ENCODE measurements at places on chromosomes 4 and X. TPM values are rescaled to one million over a fixed set of nuclear protein-coding genes. Genes with fewer than 3 reads are reported as not detected.
A peak's percentile ranks its signal among the peaks of the same experiment; 100 is the strongest.

Gene FGF2
- 25.5 TPM for total RNA-seq

Gene CETN2
- 16.3 TPM for total RNA-seq

Gene CNGA1
- total RNA-seq: not detected

Gene OPRPN
- total RNA-seq: not detected

Gene C4orf36
- total RNA-seq: not detected

- H3K27me3 ChIP-seq: no peaks in the 10 kb centered on the region
- peak overlapping the region; percentile 88 for H3K4me3 ChIP-seq
- peaks cover 41% of the 10 kb centered on the region for H3K4me1 ChIP-seq
- no peak for DNase-seq
- no peaks in the 10 kb centered on the region for H3K36me3 ChIP-seq
These were observed 1.1 kb downstream of the UBE2D3 start for GRCh38 chr4:102826105-102826889.

- H3K36me3 ChIP-seq: no peaks in the 10 kb centered on the region
- no peak overlapping the region for H3K27ac ChIP-seq
- no peak overlapping the region for H3K4me3 ChIP-seq
- H3K4me1 ChIP-seq: no peaks in the 10 kb centered on the region
These were observed 24.0 kb downstream of the TAB3 start for GRCh38 chrX:30865015-30865414.

DNA sequence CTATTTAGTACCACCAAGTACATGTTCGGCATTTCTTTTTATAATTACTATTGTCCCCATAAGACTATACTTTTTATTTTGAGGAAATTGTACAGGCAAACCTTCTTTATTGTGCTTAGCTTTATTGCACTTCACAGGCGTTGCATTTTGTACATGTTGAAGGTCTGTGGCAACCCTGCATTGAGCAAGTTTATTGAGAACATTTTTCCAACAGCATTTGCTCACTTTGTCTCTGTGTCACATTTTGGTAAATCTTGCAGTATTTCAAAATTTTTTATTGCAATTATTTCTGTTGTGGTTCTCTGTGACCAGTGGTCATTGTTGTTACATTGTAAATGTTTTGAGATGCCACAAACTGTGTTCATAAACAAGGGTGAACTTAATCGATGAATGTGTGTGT, 10.8 kb upstream of the CXCL5 start:
- DNase-seq: no peak
- no peak overlapping the region for H3K4me3 ChIP-seq
- no peak overlapping the region for H3K27ac ChIP-seq
- H3K36me3 ChIP-seq: no peaks in the 10 kb centered on the region
- no peaks in the 10 kb centered on the region for H3K4me1 ChIP-seq

- no peaks in the 10 kb centered on the region for H3K36me3 ChIP-seq
- H3K4me1 ChIP-seq: no peaks in the 10 kb centered on the region
- H3K27me3 ChIP-seq: no peaks in the 10 kb centered on the region
- peak; percentile 7 for DNase-seq
These were observed 68.3 kb upstream of the DDX3X start for GRCh38 chrX:41265615-41266014.

GRCh38 chr4:38609614-38610013, 54.4 kb upstream of the KLF3 start:
- peaks cover 20% of the 10 kb centered on the region for H3K4me1 ChIP-seq
- H3K27ac ChIP-seq: no peak overlapping the region
- H3K36me3 ChIP-seq: no peaks in the 10 kb centered on the region
- no peak for DNase-seq
- no peak overlapping the region for H3K4me3 ChIP-seq

GRCh38 chr4:65917486-65917885, 247.2 kb upstream of the EPHA5 start:
- H3K4me3 ChIP-seq: no peak overlapping the region
- no peaks in the 10 kb centered on the region for H3K4me1 ChIP-seq
- no peak overlapping the region for H3K27ac ChIP-seq
- DNase-seq: no peak
- no peaks in the 10 kb centered on the region for H3K36me3 ChIP-seq
- no peaks in the 10 kb centered on the region for H3K27me3 ChIP-seq

- no peaks in the 10 kb centered on the region for H3K27me3 ChIP-seq
- no peaks in the 10 kb centered on the region for H3K36me3 ChIP-seq
- no peaks in the 10 kb centered on the region for H3K4me1 ChIP-seq
- no peak for DNase-seq
- no peak overlapping the region for H3K4me3 ChIP-seq
These were observed 246.7 kb downstream of the GPAT3 start for GRCh38 chr4:83782591-83782990.

GRCh38 chrX:108396188-108396891, 41.9 kb downstream of the COL4A6 start:
- H3K36me3 ChIP-seq: no peaks in the 10 kb centered on the region
- H3K4me3 ChIP-seq: no peak overlapping the region
- no peaks in the 10 kb centered on the region for H3K4me1 ChIP-seq

DNA sequence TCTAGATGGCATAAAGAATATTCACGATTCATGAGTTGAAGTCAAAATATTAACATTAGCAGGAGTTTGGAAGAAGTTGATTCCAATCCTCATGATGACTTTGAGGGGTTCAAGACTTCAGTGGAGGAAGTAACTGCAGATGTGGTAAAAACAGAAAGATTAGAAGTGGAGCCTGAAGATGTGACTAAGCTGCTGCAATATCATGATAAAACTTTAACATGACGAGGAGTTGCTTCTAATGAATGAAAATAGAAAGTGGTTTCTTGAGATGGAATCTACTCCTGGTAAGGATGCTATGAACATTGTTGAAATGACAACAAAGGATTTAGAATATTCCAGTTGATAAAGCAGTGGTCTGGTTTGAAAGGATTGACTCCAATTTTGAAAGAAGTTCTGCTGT, 70.1 kb upstream of the TMLHE start:
- H3K4me3 ChIP-seq: no peak overlapping the region
- no peaks in the 10 kb centered on the region for H3K4me1 ChIP-seq
- H3K36me3 ChIP-seq: no peaks in the 10 kb centered on the region

DNA sequence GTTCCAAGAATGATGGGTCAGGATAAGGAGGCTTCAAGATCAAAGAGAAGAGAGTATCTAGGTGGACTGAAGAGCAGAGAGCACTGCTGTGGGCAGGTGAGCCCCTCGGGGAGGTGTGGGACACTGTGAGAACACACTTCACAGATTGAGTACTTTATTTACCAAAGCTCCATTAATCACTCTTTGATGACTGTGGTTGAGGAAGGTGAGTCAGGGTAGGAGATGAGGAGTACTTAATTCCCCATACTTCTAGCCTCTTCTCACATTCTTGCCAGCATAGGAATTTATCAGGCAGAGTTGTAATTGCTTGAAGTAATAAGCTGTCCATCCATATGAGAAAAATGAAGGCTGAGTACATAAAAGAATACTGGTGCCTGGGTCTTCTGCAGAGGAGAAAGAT, 375.3 kb downstream of the PCDH10 start:
- H3K4me3 ChIP-seq: no peak overlapping the region
- H3K27ac ChIP-seq: no peak overlapping the region
- no peaks in the 10 kb centered on the region for H3K36me3 ChIP-seq
- H3K27me3 ChIP-seq: no peaks in the 10 kb centered on the region

DNA sequence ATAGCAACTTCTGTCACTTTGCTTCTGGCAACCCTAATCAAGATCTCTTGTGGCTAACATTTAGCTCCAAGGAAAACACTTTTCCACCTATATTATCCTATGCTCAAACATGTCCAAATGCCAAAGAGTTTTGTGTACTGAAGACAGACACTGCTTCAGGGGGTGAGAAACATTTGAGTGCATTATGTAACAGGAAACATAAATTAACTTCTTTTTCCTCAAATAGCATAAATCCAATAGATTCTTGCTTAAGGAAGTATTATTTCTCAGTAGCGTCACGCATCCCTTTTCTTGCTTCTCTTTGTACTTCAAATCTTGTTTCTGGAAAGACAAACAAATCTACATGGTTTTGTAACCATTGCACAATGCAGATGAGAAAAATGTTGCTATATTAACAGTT, 839.1 kb downstream of the GLUD2 start:
- H3K27me3 ChIP-seq: no peaks in the 10 kb centered on the region
- no peaks in the 10 kb centered on the region for H3K36me3 ChIP-seq
- H3K4me1 ChIP-seq: no peaks in the 10 kb centered on the region
- DNase-seq: no peak
- no peak overlapping the region for H3K4me3 ChIP-seq

DNA sequence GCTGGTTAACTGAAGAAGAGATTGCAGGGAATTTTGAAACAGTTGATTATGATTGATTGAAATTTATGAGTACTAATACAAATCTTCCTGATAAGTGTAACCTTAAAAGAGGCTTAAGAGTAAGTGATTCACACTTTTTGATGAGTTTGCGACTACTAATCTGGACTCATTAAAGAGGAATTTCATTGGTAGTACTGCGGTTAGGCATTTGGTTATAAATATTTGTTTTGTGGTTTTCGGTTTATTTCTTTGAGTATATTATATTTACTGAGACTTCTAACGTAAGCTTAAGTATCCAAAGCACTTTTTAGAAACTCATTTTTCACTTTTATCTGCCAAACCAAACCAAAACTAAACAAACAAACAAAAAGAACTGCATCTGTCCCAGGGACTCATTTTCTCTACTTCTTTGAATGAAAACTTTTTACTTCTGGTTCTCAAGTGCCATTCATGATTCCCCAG, 20.7 kb downstream of the SLIT2 start:
- no peak overlapping the region for H3K27ac ChIP-seq
- H3K4me1 ChIP-seq: peaks cover 63% of the 10 kb centered on the region
- DNase-seq: no peak
- no peak overlapping the region for H3K4me3 ChIP-seq
- no peaks in the 10 kb centered on the region for H3K36me3 ChIP-seq

DNA sequence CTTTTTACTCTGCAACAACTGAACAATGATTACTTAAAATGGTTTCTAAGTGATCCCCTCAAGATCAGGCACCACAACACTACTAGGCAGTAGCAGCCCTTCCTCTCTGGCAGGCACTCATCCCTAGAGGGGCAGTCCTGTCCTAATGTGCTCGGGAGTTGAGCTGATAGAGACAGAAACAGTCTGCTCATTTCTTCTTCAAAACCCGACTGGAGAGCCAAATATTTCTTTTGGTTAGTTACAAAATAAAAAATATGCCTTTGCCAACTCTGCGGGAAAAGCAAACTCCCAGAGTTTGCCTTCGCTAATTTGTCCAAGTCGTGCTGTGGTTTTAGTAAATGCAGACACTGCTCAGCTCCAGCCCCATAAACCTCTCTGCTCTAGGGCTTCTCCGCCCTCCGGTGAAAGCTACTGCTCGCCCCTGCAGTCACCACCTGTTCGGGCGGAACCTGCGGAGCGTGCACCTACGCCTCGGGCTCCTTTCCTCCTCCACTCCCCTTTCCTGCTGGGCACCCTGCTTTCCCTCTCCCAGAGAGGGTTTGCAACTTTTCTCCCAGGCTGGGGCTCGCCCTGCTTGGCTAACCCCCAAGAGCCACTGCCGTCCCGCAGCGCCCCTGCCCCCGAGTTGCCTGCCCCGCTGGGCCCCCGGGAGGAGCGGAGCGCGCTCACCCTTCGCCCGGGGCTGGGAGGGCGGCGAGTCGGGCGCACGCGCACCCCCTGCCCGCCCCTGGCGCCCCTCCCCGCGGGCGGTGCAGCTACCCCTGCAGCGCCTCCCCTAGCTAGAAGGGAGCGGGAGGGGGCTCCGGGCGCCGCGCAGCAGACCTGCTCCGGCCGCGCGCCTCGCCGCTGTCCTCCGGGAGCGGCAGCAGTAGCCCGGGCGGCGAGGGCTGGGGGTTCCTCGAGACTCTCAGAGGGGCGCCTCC, at the start of gene NPNT:
TSS of gene NPNT (plus strand) at position 812 of the 923 bp plus-strand sequence. CDS start 182 bp downstream, outside the sequence.
- H3K27me3 ChIP-seq: no peaks in the 10 kb centered on the region
- H3K4me1 ChIP-seq: no peaks in the 10 kb centered on the region
- H3K27ac ChIP-seq: peak within 1 kb of the TSS; percentile 87
- no peaks in the 10 kb centered on the region for H3K36me3 ChIP-seq
- H3K4me3 ChIP-seq: peak within 1 kb of the TSS; percentile 89
- DNase-seq: no peak

GRCh38 chr4:169369634-169370033, 98.9 kb upstream of the SH3RF1 start:
- H3K27me3 ChIP-seq: no peaks in the 10 kb centered on the region
- H3K27ac ChIP-seq: no peak overlapping the region
- no peak overlapping the region for H3K4me3 ChIP-seq
- no peaks in the 10 kb centered on the region for H3K36me3 ChIP-seq
- DNase-seq: no peak

DNA sequence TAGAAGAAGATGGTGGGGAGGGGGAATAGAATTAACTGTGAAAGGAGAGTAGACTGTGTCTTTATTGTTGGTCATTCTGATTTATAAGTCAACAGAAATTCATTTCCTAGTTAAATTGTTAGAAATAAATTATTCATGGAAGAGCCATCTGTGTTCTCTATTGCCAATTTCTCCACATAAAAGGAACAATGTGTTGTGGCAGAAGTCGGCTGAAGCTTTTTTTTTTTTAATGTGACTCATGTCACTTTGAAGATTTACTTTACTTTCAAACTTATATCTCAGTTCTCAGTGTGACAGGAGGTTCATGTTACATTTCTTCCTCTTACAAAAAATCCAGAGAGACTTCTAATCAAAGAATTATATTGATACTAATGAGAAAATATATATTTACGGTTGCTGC, 60.5 kb downstream of the CPE start:
- peaks cover 17% of the 10 kb centered on the region for H3K4me1 ChIP-seq
- no peak overlapping the region for H3K27ac ChIP-seq
- no peak overlapping the region for H3K4me3 ChIP-seq
- no peak for DNase-seq
- H3K27me3 ChIP-seq: no peaks in the 10 kb centered on the region
- no peaks in the 10 kb centered on the region for H3K36me3 ChIP-seq

DNA sequence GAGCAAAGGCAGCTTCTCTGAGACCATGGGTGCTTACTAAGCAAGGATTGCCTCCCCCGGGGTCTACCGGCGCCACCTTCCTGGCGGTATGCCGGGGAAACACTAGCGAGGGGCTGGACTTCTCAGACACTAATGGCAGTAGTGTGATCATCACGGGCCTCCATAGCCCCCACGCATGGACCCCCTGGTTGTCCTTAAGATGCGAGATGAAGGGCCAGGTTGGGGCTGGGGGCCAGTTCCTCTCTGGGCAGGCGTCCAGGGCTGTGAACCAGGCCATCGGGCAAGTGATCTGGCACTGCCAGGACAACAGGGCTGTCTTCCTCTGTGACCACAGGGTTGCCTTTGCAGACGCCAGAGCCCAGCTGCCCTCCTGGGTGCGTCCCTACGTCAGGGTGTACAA, 60.7 kb downstream of the ALPK1 start:
- no peaks in the 10 kb centered on the region for H3K4me1 ChIP-seq
- no peaks in the 10 kb centered on the region for H3K27me3 ChIP-seq
- no peak overlapping the region for H3K27ac ChIP-seq
- no peak overlapping the region for H3K4me3 ChIP-seq
- DNase-seq: no peak
- H3K36me3 ChIP-seq: peaks cover 17% of the 10 kb centered on the region

DNA sequence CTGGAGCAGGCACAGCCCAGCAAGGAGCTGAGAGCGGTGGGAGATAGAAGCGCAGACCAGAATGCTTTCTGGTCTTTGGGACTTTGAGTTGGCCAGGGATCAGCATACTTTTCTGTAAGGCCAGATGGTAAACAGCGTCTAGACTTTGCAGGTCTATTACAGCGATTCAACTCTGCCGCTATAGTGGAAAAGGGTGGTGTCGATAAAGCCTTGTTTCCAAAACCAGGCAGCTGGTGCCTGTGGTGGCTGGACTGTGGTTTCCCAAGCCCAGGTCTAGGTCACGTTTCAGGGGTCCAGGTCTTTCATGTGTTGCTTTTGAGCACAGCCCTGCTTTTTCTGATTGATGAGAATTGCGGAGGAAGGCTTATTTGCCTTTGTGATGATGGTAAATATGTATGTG, 40.1 kb downstream of the HTT-AS start:
- DNase-seq: no peak
- H3K36me3 ChIP-seq: no peaks in the 10 kb centered on the region
- no peaks in the 10 kb centered on the region for H3K27me3 ChIP-seq
- H3K4me3 ChIP-seq: no peak overlapping the region
- H3K4me1 ChIP-seq: peaks cover 13% of the 10 kb centered on the region

Data from thoracic aorta (tissue), 2 donors.